Globus pallidus (tissue), 1 donor: ENCODE measurements at places on chromosomes 2 and 18.

DNA sequence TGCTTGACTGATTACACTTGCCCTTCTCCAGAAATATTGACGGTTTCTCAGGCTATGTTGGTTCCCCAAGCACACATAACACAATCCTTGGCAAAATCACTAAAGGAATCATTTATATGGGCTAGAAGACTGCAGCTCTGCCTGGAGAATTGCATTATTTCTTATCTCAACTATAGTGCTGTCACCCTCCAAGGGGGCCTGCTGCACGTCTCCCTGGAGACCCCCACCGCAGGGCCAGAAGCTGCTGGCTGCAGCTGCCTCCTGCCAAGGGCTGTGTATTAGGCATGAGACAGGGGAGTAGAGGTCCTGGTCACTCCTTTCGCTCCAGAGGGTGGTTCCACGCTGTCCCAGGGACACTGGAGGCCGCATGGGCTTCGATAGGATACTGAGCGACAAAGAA is 76.6 kb downstream of the LRRC30 start:
- DNase-seq: no peak

- DNase-seq: no peak
Observed at GRCh38 chr2:138531913-138532312, 30.3 kb downstream of the SPOPL start.

GRCh38 chr18:25898965-25899364 is 191.4 kb downstream of the SS18 start:
- no peak for DNase-seq

DNA sequence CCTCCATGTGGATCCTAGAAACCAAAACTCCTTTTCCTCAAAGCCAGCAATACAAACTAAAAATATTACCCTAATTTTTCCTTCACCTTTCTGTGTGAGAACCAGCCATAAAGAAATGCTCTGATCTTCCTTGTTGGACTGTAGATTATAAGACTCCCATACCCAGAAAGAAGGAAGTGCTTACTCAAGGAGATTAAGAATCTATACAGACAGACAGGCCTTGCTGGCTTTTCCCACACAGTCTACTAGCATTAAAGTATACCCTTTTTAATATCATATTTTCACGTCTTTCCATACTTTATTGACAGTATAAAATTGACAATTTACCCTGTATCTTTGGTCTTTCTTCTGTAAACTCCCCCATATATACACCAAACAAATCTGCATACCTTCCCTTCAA is 139.0 kb downstream of the GULP1 start:
- no peak for DNase-seq

DNA sequence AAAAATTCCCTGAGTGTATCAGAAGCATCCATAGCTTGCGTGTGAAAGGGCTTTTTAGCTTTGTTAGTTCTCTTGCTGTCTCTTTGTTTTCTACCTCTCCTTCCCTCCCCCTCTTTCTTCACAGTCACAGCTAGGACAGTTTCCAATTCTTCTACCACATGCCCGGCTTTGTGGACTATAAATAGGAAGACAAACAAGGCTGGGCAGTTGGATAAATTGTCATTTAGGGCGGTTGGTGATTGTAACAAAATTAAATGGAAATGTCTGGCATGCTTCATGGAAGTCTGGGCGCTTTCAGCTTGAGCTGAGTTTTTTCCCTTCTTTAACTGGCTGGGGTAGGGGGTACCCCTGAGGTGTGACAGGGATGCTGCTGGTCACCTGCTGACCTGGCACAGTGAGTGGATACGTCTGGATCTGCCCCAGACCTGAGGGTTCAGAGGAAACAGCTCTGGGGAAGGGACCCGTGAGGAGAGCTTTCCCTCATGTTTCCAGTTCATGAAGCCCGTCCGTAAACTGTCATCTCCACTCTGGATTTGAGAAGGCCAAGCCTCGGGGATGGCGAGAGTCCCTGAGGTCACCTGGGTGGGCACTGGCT is 29.0 kb upstream of the GIGYF2 start:
- DNase-seq: peak; percentile 94

GRCh38 chr2:37671009-37671815 is at the start of gene CDC42EP3:
Gene CDC42EP3 (minus strand): TSS chr2:37671642. CDS start chr2:37646587, 25,055 bp downstream.
- no peak for DNase-seq

DNA sequence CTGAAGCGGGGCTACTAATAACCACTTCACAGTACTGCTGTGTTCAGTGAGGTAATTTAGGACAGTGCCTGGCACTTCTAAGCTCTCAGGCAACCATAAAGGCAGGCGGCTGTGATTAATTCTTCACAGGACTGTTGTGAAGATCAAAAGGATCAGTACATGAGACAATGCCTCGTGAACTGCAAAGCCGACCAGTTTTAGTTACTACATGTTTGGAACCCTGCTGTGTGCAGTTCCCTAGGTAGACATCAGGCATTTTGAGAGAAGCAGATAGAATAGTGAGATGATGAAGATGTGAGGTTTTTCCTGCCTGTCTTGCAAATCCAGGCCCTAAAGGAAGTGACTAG is 19.1 kb downstream of the EFHD1 start:
- no peak for DNase-seq

GRCh38 chr2:23460993-23461392 is 76.0 kb downstream of the KLHL29 start:
- no peak for DNase-seq

- DNase-seq: no peak
Observed at GRCh38 chr18:35502052-35502451, 4.3 kb upstream of the INO80C start.

DNA sequence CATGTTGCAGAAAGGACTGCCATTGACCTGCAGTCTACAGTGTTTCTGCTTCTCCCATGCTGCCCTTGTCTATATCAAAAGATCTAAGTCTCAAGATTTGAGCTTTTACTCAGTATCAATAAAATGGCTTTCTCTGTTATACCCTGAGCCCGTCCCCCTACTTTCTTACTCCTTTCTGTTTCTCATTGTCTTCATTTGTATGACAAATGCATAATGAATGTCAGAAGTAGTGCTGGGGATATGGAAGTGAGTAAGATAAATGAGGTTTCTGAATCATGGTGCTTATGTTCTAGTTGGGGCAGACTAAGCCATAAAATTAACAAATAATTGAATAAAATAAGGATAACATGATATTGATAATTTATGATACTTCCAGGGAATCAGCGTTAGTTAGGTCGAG is 128.6 kb downstream of the PARD3B start:
- DNase-seq: no peak

- DNase-seq: no peak
Observed at GRCh38 chr2:240341064-240341463, 94.4 kb upstream of the GPC1 start.

DNA sequence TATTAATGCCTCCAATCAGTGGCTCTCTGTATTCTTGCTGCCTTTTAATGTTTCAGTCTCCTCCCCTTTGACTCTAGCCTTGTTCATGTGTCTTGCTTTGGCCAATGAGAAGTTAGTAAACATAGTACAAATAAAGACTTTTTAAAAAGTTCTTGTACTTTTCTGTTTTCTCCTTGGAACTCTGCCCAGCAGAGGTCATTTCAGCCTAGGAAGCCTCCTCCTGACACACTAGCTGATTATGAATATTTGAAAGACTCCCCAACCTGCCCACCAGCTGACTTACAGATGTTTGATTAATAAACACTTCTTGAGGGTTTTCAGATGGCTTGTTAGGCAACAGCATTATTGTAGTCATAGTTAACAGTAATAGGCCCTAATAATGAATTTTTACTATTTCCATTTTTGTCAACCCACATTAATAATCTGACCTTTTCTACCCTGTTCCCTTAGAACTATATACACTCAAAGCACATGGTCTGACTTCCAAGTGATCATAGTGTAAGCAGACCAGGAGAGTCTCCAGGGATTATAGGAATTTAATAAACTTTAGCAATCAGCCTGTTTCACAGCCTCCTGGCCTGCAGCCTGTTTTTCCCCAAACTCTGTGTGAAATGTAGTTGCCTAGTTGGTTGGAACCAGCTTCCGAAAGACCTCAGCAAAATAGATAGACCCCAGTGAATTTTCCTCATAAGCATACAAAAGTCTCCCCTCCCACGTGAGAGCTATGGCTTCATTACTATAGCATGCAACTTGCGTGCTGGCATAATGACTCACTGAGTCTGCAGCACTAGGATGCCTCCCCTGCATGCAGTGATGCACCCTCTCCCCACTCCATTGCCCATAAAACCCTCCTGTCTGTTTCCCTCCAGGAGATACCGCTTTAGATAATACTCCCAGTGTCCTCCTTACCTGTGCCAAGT is 670.7 kb upstream of the ZNF804A start:
- DNase-seq: no peak

GRCh38 chr2:199848389-199849130 is 2.4 kb downstream of the FTCDNL1 start:
- no peak for DNase-seq

- no peak for DNase-seq
Observed at GRCh38 chr2:3131636-3132326, 245.8 kb downstream of the EIPR1 start.

- DNase-seq: no peak
Observed at GRCh38 chr18:23433360-23433759, 19.7 kb upstream of the RIOK3 start.

DNA sequence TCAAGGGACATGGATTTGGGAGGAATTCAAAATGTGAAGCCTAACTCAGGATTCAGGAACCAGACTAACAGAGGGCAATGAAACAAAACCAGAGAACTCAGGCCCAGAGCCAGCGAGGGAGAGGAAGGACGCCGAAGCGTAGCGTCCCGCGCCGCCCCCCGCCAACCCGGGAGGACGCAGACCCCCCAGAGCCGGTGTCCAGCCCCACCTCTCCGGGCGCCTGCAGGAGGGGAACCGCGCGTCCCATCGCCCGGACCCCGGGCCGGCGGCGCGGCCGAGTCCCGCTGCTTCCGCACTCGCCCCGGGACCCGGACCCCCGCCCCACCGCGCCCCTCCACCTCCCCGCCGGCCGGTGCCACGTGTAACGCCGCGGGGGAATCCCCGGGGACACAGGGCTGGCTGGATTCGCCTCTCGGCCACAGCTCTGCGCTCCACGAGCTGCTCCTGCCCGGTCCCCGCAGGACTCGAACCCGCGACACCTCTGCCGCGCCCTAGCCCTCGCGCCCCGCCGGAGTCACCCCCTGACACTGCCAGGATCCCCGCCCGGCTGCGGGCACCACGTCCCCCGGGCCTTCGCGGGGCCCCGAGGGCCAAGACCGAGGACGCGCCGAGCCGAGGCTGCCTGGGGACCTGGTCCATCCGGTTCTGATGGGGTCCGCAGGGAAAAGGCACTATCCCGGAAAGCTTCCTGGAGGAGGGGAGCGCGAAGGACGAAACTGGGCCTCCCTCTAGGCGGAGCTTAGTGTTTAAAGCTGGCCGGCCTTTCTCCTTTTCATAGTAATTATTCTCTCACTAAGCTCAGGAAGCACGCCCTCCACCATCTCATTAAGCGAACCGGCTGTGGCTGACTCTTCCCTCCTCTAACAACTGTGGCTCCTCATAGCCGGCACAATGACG is 40.4 kb upstream of the FAM124B start:
- DNase-seq: no peak

- DNase-seq: no peak
Observed at GRCh38 chr2:10519394-10519740, 71.2 kb upstream of the ODC1 start.

- DNase-seq: no peak
Observed at GRCh38 chr18:10067670-10068659, 154.1 kb downstream of the VAPA start.

GRCh38 chr2:101442042-101442666 is 32.8 kb downstream of the RFX8 start:
- no peak for DNase-seq

DNA sequence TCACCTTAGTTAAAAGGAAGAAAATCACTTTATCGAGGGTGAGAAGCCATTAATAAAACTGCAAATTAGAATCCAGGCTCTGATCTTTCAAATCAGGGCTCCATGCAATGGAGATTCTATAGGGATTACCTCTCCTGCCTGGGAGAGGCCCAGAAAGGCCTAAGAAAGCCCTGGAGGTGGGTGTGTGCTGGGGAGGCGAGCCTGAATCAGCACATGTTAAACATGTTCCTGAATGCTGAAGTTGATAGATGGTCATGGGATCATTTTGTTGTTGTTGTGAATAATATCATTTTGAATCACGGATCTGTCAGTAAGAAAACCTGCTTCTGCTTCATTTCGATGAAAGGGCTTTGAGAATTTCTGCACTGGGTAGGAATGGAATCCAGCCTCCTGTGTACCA is 254.3 kb downstream of the ACKR3 start:
- no peak for DNase-seq

- no peak for DNase-seq
Observed at GRCh38 chr2:74881176-74881575, 47.2 kb downstream of the HK2 start.

GRCh38 chr2:44975571-44976450 is 33.4 kb downstream of the SIX2 start:
- DNase-seq: no peak

DNA sequence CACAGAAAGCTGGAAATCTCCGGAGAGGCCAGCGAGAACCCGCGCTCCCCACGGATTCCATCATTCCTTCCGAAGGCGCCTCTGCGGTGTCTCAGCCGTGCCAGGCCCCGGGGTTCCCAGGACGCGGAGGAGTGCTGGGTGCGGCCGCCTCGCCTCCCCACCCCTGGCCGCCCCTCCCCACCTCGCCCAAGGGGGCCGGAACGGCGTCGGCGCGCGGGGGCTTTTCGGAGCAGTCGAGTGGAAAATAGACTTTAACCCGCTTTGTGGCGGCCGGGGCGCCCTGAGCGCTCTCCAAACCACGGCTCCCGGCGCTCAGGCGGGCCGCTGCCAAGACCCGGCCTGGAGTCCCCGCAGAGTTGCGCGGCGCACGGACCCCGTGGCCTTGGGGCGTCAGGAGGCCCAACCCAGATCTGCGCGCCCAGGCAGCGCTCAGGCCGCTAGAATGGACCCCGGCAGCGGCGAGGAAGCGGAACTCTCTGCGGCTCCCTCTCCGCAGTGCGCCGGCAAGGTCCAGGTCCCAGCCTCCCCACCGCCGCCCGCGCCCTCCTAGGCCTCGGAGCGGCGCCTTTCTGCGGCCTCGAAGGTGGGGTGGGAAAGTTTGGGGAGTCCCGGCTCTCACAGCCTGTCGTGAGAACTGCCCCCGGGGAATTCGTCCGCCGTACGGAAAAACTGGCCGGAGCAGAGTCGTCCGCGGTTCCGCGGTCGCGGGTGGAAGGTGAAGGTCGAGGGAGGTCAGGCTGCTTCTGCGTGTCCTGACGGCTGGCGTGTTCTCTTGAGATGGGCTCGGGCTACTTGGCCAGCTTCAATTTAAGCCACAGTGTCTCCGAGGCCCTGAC is 1.2 kb upstream of the EMX1 start:
- no peak for DNase-seq

GRCh38 chr2:86142436-86143257 is 36.6 kb downstream of the PTCD3 start:
- DNase-seq: no peak

DNA sequence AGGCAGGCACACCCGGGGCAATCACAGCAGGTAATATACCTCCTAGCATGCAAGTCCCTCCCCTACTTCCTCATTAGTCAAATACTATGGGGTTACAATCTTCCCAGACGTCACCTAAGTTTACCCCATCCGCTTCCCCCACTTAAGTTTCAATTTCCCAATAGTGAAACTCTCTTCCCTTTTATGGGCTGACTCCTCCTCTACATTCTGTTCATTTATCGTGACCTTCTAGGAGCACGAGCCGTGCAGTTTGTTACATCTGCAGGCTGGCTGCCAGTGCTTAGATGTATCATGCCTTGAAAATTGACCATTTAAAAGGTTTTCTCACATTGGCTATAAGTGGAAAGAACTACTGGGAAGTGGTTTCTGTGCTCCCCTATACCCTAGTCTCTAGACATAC is 1357.8 kb upstream of the CRIM1 start:
- DNase-seq: no peak
